ENCODE measurements at places on chromosomes 2 and 18. TPM values are rescaled to one million over a fixed set of nuclear protein-coding genes. Genes with fewer than 3 reads are reported as not detected.

The CYTIP gene
- total RNA-seq = 5.5 TPM

The BCL2L11 gene
- total RNA-seq = 7.4 TPM

The TWIST2 gene
- 11.9 TPM for total RNA-seq

The ZFP36L2 gene
- 333 TPM for total RNA-seq

The ST8SIA5 gene
- 77.5 TPM for total RNA-seq

The SLC9A2 gene
- 0.47 TPM for total RNA-seq

The RAPGEF4 gene
- 189 TPM for total RNA-seq

The G6PC2 gene
- total RNA-seq = not detected

- DNase-seq = no peak
These were observed 2.2 kb downstream of the LOXL3 start for GRCh38 chr2:74551530-74551929.

DNA sequence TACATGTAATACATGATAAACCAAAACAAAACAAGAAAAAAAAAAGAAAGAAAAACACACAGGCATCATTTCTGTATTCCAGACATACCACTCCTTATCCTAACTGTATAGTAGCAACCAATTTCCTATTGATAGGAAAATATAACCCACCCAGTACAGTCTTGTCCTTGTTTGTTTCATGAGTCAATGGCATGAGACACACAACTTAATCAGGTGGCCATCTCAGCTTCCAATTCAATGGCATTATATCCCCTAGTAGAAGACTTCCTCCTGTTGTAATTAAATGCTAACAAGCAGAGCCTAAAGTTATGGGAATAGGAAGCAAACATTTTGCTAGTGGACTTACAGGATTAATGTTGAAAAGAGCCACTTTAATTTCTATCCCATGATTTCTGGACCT is 121.0 kb upstream of the NOL4 start:
- DNase-seq = no peak

DNA sequence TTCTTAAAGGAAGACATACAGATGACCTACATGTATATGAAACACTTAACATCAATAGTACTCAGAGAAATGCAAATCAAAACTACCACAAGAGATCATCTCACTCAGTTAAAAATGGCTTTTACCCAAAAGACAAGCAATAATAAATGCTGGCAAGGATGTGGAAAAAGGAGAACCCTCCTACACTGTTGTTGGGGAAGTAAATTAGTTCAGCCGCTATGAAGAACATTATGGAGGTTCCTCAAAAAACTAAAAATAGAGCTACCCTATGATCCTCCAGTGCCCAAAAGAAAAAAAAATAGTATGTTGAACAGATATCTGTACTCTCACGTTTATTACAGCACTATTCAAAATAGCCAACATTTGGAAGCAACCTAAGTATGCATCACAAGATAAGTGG is 1579.4 kb upstream of the TMEFF2 start:
- no peak for DNase-seq

DNA sequence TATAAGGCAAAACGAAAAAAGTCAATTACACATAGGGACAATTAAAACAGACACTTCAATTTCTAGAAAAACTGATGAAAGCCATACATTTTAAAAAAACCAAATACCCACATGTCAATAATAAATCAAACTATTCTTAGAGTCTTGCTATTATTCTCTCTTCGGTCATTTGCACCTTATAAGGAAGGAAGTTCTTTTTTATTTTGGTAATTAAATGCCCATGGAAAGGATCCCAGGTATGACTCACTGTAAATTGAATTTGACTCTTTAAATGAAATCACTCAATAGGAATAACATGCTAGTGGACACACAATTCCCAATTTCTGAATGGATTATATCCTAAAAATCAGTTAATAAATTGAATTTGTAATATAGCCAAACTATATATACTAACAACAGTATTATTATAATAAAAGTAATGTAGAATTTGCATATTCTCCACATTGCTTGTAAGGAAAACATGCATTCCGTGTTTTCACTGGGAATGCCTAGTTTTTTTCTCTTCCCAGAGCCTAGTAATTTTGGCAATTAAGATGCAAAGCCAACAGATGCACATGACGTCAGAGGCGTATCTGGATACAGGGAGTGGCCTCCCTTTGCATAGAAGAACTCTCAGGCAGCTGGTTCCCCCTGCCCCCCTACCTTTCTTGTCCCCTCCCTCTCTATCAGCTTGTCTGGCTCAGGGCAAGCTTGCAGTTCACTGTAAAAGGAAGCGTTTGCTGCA is 153.5 kb upstream of the PGAP1 start:
- no peak for DNase-seq

GRCh38 chr2:189545418-189545817 is 35.2 kb downstream of the SLC40A1 start:
- DNase-seq = no peak

- DNase-seq = no peak
These were observed 31.0 kb upstream of the NCKAP5 start for GRCh38 chr2:133599211-133599803.

GRCh38 chr2:341017-341542 is 53.2 kb upstream of the ALKAL2 start:
- DNase-seq = no peak

GRCh38 chr2:160306985-160307384 is 106.9 kb upstream of the ITGB6 start:
- no peak for DNase-seq

DNA sequence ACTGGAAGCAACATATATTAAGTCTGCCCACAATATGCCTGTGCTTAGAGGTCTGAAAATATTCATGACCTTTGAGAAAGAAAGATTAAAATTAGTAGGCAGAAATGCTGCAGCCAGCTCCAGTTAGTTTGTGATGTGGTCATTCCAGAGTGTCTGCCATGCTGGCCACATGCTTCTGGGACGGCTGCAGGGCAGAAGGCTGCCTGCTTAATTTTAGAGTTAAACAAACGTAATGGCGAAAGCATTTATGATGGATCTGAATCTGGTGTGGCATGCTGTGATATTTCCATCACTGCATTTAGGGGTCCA is 95.4 kb downstream of the FHOD3 start:
- no peak for DNase-seq

DNA sequence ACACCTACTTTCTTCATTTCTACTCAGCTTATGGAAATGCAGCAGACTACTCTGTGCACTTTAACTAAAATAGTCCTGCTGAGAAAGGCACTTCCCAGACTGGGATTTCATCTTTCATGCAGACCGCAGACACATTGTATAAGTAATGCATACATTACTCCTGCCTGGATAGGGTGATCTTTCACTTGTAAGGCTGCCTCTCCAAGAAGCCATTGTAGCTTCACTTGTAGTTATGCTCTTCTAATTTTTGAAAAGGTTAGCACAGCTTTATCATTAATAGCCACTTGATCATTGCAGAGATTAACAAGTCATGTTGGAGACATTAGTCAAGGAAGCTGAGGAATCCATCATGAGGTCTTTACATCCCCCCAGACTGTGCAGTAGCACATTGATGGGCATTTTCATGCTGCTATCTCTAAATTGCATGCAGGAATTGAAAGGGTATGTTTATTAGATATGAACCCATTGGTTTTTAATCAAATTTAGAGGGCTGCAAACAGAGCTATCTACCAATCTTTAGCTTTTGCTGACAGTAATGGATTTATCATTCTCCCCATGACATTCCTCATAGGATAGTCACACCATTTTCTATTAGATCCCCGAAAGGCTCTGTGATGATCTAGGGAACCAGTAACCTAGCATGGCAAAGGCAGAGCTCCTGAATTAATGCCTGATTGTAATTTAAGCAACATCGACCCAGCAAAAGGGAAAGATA is 1074.7 kb upstream of the NXPH2 start:
- DNase-seq = no peak

GRCh38 chr2:188664416-188664815 is 309.8 kb upstream of the COL3A1 start:
- DNase-seq = no peak

DNA sequence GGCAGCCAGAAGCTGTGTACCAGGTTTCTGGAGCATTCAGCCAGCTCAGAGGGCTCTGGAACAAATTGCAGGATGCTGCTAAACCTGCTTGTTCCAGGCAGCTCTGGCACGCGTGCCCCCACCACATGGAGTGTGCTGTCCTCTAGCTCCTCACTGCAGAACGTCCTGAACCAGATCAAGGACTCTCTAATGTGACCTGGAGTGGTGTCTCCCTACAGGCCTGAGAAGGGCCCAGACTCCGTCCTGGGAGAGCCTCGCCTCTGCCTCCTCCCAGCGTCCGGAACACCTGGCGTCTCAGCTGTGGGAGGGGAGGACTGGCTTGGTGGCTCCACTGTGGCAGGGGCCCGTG is 115.6 kb upstream of the GPC1 start:
- no peak for DNase-seq

- no peak for DNase-seq
These were observed 7.9 kb upstream of the SDC1 start for GRCh38 chr2:20232837-20233207.

GRCh38 chr2:175008801-175009495 is 3.8 kb upstream of the CHN1 start:
- DNase-seq = no peak

Data from adrenal gland (tissue), 19 donors.